Ascending aorta (tissue), 2 donors: ENCODE measurements at places on chromosomes 3 and 15.
A peak's percentile ranks its signal among the peaks of the same experiment; 100 is the strongest.

GRCh38 chr15:45732662-45733061, 97.8 kb downstream of the SQOR start:
- no peak for DNase-seq

- DNase-seq, result no peak
Observed at GRCh38 chr3:98697225-98697624, 65.9 kb upstream of the ST3GAL6 start.

- DNase-seq, result no peak
Observed at GRCh38 chr3:192861972-192862371, 55.7 kb downstream of the MB21D2 start.

DNA sequence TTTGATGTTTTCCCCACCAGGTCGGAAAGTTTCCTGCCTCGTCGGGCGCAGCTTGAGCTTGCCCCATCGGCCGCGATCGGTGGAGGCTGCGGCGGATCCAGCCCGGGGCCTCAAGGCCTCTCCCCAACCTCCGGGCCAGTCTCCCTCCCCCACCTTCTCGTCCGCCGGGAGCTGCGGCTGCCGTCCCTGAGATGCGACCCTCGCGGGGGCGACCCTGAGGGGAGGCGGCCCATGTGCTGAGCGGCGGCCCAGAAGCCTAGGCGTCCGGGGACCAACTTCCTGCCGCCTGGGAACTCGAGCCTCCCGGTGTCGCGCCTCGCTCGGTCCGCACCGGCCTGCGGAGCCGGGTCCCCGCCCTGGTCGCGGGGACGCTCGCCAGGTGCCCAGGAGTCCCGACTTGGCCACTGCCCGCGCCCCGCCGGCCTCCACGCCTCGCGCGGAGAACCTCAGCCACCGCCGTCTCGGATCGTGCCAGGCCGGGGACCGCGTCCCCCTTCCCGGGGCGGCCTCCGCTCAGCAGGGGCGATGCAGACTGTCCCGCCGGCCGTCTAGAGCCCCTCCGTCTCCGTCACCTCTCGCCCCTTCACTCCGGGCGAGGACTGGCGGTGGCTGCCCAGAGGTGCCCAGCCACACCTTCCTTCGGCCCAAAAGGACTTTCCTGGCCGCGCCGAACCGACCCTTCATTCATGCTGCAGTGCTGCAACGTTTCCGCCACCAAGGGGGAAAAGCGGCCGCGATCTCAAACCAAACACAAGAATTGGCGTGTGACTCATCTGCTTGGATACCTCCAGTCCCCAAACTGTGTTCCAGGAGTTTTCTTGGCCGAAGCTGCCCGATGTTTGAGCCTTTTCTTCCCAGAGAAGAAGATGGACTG, 656 bp downstream of the SLMAP start:
- DNase-seq, result no peak

- DNase-seq, result no peak
Observed at GRCh38 chr3:171806200-171807128, 3.8 kb downstream of the PLD1 start.

DNA sequence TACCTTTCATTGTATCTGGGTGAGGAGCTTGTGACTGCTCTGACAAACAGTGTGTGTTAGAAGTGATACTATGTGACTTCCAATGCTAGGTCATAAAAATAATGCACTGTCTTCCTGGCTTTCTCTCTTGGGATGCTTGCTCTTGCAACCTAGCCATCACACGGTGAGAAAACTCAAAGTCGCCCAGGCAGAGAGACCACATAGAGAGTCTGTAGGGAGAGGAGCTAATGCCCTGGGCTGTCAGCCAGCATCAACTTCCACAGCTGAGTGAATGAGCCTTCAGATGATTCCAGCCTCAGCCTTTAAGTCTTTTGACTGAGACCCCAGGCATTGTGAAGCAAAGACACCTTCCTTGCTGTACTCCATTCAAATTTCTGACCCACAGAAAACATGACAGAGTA, 220.6 kb upstream of the SGO1 start:
- no peak for DNase-seq

GRCh38 chr3:12465836-12466225, 18.4 kb upstream of the TSEN2 start:
- no peak for DNase-seq

- DNase-seq, result no peak
Observed at GRCh38 chr3:34876997-34877396, 762.3 kb upstream of the ARPP21 start.

GRCh38 chr3:13954741-13955483, 75.0 kb upstream of the WNT7A start:
- DNase-seq, result no peak

DNA sequence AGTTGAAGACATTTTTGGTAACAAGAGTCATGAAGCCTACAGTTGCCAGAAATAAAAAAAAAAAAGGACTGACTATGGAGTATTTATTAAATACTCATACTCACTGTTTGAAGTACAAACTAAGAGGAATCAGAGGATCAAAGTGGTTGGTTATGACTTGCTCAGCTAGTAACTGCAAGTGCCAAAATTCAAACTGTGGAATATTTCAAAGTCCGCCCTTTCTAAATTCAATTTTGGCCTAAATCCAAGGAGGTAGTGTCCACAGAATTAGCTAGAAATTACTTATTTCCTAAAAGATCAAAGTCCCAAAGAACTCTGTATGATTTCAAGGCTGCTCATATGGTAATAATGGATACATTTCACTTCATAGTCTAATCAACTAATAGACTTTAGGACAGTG, 274.5 kb downstream of the ZBTB20 start:
- no peak for DNase-seq

- no peak for DNase-seq
Observed at GRCh38 chr3:31189330-31189729, 294.9 kb upstream of the GADL1 start.

GRCh38 chr15:101024706-101025500, 105.7 kb downstream of the LRRK1 start:
- peak; percentile 54 for DNase-seq

- DNase-seq, result peak; percentile 61
Observed at GRCh38 chr15:20356911-20357480, 184.6 kb downstream of the GOLGA6L6 start.

- no peak for DNase-seq
Observed at GRCh38 chr3:113143353-113143752, 68.0 kb upstream of the BOC start.

DNA sequence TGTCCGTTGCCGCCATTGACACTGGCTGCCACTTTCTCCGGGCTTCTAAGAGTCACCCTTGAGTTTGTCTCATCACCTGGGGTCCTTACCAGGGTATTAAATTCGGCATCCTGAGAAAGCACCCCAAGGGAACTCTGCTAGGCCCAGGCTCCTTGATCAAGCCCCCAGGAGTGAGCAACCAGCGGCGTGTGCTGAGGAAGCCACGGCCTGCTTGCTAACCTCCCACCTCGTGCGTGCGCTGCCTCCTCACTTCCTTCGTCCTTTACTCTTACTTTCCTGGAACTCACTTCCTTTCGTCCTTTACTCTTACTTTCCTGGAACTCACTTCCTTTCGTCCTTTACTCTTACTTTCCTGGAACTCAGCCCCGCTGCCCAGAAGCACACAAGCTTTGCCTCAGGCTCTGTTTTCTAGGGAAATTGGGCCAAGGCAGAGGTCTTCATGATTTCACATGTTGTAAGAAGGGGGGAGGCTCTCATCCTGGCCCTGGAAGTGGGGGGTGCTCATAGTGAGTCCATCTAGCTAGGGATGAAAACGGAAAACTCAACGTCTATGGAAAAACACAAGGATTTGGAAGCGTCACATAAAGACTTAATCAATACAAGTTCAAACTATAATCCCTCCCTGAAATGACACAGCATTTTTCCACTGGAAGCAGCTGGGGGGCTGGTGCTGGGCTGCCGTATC, 36.7 kb upstream of the BDH1 start:
- DNase-seq, result no peak
